Neural crest cell (in vitro differentiated cells): ENCODE measurements at places on chromosomes 4 and X.

DNA sequence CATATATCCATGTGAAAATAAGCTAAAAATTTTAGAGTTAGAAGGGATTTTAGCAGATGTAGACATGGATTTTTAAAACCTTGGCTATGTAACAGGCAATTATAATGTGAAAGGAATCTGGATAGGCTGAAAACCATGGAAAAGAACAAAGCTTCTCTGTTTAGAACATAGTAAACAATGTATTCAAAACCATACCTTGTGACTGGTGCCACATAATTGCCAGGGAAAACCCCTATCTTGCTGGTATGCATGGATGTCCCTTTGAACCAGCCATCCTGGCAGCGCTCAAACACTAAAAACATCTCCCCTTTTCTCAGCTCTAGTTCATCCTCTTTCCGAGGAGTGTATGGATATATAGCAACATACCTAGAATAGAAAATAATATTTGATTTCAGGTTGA is 110.6 kb upstream of the CBR4 start:
- DNase-seq = no peak

- DNase-seq = no peak
Observed at GRCh38 chrX:35439692-35440091, 358.4 kb upstream of the MAGEB16 start.

GRCh38 chrX:132267392-132267791 is 48.1 kb upstream of the RAP2C start:
- no peak for DNase-seq

DNA sequence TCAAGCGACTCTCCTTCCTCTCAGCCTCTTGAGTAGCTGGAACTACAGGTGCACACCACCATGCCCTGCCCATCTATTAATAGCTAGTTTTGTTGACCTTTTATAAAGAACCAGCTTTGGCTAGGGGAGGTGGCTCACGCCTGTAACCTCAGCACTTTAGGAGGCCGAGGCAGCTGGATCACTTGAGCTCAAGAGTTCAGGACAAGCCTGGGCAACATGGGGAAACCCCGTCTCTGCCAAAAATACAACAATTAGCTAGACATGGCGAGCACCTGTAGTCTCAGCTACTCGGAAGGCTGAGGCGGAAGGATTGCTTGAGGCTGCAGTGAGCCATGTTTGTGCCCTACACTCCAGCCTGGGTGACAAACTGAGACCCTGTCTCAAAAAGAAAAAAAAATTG is 2.7 kb downstream of the TKTL1 start:
- no peak for DNase-seq

DNA sequence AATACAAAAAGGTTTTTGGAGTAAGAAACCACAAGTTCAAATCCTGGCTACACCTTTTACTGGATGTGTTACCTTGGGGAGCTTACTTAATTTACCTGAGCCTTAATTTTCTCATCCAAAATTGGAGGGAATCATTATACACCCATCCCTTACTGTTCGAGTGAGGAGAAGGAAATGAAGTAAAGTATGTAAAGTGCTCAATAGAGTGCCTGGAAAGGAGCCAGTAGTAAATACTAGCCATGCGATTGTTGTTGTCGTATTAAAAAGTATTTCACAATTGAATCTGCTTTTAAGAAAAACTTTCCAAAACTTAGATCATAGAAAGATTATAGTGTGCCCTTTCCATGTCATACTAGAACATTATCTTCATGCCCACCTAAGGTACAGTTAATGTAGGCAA is 124.5 kb downstream of the ATXN3L start:
- no peak for DNase-seq

DNA sequence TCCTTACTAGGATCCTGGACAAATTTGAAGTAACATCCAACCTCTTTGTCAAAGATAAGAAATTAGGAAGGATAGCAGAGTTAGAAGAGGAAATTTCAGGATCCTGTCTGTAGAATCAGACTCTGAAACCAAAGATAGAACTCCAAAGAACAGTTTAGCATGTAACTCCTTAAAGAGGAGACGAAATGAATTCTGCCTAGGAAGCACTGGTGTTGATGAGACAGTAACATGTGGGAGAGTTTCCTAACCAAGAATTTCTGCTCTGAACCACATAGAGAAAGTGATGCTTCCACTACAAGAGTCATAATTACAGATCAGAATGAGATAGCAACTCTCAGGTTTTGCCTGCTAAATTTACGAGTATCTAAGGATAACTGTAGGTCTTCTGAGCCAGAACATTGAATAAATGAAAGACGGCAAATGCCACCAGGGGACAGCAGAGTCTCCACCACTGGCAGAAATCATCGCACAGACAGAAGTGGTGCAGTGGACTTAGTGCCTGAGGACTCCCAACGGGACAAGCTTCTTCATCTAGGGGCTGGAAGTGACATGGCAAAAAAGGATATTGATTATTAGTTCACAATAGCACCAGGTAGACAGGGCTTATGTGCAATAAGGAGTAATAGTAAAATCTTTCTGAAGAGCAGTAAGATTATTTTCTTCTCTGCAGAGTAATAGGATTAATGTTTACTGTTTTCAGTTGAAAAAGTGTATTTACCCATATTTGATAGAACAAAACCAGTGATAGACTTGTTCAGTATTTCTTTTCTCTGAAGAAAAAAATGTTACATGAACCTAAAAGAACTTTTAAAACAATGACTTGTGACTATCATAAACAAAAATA is 6.7 kb upstream of the PPID start:
- peak; percentile 39 for DNase-seq

DNA sequence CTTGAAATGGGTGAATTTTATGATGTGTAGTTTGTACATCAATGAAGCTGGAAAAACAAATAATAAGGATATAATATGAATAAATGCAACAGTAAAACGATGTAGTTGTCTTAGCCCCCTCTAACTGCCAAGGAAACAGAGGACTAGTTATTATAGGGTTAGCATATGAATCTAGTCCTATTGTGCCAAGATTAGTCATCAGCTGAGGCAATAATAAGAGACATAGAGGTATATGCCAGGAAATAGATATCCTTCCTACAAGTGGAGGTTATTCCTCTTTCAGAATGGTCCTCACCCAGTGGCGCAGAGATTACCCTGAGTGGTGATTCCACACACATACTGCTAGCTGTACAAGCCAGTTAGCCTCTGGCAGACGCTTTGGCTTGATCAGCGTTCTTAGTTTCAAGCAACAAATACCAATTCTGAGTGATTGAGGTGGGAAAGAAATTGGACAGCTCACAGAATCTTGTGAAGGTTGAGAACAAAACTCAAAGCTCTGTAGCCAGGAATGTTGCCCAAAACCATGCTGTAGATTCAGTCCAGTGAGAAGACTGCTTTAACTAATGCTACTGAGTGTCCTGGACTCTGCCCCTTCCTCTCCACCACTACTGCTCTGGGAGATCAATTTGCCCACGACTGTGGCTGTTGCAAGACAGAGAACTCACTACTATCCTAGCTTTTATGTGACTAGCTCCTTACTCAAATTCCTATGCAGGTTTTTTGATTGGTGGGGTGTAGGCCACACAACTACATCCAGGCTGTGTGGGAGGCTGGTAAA is 27.0 kb upstream of the ZNF280C start:
- DNase-seq = no peak

GRCh38 chr4:76459291-76459723 is 24.3 kb downstream of the SHROOM3 start:
- peak; percentile 37 for DNase-seq

DNA sequence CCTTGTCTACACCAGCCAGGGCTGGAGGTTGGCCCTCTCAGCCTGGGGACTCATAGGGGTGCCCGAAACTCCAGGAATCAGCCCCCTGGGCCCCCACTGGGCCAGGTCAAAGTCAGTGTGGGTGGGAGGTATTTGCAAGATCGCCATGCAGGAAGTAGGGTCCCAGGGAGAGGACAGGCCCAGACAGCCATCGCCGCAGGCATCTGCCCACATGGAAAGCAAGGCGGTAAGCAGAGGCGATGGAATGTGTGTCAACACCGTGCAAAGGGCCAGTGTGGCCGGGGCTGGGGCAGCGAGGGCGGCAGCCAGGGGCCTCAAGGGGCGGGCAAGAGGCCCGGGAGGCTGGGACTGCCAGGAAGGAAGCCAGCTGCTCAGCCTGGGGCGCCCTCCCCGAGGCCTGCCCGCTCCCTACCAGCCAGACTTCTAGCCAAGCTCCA is 19.3 kb upstream of the DUSP9 start:
- DNase-seq = no peak

DNA sequence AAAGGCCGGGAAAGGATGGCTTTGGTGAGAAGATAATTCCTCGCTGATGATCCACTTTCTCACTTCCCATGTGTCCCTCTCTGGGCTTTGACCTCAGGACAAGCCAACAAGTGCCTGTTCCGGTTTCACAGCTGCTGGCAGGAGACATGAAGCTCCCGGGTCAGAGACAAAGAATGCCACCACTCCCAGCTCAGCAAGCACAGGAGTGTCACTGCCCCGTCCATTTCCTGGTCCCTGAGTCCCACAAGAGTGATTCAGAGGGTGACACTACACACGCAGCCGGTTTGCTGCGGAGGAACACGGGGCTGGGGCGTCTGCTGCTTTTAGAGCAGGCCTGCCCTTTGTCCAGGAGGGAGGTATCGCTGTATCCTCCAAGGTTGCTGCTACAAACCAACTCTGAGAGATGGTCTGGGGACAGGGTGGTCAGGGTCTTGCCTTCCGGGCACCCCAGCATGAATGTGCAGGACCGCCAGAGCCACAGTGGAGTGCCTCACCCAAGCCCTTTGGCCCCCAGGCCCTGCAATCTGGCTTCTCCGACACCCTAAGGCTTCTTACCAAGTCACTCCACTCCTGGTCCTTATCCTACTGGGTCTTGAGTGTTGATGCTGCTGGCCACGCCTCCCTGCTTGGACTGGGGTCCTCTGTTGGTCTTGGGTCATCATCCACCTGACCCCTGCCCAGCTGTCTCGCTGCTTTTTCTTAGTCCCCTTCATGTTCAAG is 49.5 kb downstream of the CPZ start:
- DNase-seq = no peak

DNA sequence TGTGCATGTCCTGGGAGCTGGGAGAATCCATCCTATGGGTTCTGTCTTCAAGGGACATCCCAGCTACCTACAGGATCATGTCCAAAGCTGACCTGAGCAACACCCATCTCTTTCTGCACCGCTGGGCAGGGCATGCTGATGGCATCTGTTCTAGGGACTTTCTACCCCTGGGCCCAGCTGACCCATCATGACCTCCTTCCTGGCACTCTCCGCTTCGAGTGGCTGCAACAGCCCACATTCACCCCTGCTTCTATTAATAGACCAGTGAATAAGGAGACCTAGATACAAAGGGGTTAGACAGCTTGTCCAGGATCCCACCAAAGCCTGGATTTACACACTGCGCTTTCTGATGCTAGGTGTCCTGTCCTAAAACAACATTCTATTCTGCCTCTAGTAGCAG is 44.6 kb upstream of the GPR173 start:
- DNase-seq = no peak

DNA sequence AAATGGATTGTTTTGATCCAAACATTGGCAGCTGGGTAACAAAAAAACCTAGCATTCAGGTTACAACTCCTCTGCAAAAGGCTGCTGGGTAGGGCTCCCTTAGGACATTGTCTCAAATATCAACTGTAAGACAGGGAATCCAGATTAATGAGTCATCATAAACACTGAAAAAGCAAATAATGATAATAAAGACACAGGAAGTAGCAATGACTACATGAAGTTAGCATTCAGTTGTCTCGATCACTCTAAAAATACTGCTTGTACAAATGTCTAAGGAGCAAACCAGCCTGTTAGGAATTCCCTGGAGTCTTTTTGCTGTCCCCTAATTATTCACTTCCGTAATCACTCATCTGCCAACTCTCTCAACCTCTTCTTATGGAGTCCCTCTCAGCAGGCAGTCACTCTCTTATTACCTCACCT is 259.2 kb downstream of the GPC3 start:
- no peak for DNase-seq
